HS-5 (cell line): ENCODE measurements at places on chromosomes 16 and 17.

- no peak for DNase-seq
Measured at GRCh38 chr17:67502151-67502550, 125.1 kb downstream of the PITPNC1 start.

DNA sequence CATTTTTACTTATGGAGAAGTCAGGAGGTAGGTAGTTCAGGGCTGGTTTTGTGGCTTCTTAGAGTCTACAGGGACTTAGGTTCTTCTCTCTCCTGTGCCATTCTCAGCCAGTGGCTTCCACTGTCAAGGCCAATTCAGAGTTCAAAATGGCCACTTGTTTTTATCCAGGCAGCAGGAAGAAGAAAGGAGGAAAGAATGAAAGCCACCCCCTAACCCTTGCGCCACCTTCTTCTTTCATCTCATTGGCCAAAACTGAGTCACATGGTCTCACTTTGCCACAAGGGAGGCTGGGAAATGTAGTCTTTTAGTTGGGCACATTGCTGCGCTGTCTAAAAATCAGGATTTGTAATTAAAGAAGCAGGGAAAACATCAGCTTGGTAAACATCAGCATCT, 60.8 kb upstream of the MED9 start:
- no peak for DNase-seq

DNA sequence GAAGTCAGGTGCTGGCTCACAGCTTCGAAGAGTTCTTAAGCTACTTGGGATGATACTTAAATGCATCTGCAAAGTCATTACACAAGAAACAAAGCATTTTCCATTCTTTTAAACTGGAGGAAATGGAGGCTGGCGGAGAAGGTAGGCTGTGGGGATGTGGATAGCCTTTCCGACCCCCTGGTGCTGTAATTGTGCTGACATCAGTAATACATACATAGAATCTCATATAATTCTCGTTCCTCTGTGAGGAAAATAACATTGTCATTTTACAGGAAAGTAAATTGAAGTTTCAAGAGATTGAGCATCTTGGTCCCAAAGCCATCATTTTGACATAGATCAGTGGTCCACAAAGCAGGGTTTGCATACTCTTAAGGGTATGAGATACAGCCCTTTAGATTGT, 39.5 kb downstream of the UTP18 start:
- no peak for DNase-seq

DNA sequence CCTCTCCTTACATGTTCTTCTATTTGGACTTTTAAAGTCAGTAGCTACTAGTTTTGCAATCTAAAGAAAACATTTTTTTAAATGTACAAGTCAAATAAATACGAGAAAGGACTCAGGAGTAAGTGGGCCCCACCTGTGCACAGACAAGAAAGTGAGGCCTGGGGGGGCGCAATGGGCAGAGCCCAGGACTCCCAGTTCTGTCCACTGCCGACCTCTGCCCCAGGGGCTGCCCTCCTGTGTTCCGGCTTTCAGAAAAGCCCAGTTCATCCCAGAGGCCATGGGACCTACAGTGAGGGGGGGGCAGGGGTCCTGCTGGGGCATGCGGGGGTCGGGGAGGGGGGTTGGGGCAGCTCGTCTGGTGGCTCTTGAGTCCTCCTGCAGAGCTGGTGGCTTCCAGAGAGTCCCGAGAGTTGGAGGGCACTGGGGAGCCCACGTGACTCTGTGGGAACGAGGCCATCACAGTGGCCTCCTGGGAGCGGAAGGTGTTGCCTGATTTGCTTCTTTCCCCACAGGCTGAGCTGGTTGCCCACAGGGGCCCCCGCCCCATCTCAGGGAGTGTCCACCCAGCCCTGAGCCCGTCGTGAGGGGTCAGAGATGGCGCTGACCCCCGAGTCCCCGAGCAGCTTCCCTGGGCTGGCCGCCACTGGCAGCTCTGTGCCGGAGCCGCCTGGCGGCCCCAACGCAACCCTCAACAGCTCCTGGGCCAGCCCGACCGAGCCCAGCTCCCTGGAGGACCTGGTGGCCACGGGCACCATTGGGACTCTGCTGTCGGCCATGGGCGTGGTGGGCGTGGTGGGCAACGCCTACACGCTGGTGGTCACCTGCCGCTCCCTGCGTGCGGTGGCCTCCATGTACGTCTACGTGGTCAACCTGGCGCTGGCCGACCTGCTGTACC, 2.4 kb downstream of the UTS2R start:
- no peak for DNase-seq

DNA sequence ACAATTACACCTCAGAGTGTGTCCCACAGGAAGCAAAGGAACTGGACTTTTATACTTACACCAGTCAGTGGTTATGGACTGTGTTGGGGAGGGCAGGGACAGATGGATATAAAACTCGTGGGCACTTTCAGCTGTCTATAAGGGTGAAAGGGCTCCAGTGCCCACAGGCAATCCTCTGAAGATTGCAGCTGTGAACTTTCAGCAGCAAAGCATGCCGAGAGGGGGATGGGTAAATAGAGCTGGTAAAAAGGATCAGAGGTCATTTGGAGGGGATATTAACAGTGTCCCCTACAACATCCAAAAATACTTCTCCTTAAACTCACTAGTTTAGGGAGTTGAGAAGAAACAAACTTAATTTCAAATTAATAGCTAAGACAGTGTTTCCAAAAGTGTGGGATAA, 13.3 kb upstream of the RFWD3 start:
- no peak for DNase-seq

GRCh38 chr16:15398618-15399316, 3.2 kb downstream of the MPV17L start:
- DNase-seq = no peak

DNA sequence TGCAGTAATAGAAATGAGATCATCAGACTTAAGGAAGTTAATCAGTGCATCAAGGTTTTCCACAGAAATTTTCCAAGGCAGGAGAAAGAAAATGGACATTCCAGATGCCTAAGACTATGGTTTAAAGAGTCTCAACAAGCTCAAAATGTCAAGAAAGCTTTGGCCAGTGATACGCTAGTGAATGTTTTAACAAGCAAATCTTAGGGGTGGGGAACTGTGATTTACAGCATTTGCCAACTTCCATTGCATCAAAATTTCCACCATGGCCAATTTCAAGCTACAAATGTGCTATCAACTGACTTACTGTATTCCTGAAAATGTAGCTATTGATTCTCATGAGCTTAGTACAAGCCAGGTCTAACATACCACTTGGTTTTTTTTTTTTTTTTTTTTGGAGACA, 82.4 kb upstream of the CLEC3A start:
- no peak for DNase-seq

- no peak for DNase-seq
Measured at GRCh38 chr17:77772899-77773358, 185.6 kb upstream of the TNRC6C start.

DNA sequence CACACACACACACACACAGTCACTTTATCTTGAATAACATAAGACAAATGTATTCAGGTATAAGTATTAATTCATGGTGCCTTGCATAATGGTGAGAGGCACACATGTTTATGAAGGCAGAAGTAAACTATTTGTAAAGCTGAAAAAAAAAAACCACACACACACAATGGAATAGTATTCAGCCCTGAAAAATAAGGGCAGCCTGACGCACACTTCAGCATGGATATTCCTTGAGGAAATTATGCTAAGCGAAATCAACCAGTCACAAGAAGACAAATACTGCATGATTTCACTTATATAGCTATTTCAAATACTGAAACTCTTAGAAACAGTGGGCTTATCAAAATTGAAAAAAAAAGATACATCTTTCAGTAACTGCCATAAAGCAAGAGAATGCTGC, 200.2 kb upstream of the RBFOX1 start:
- DNase-seq = no peak

GRCh38 chr16:2365397-2366294, 25.1 kb upstream of the ABCA3 start:
- peak; percentile 10 for DNase-seq
